Cortex of kidney (tissue), 1 donor: ENCODE measurements at places on chromosomes 16 and 17.

DNA sequence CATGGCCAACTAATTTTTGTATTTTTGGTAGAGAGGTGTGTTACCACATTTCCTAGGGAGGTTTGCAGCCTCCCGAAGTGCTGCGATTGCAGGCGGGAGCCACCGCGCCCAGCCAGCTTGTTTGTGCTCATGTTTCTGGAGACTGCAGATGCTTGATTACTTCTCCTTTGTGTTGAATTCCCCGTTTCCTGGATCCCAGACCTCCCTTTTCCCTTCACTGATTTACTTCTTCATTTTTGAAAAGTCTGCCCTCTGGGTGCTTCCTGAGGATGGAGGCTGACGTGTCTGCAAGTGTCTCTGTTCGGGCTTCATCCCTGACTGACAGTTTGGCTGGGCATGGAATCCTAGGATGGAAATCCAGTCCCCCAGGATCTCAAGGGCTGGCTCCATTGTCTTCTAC is 7.0 kb upstream of the TRIM47 start:
- no peak for DNase-seq

- DNase-seq = no peak
These were observed 237.2 kb downstream of the GSG1L start for GRCh38 chr16:27826081-27826892.

GRCh38 chr16:84918006-84918909 is 93.1 kb downstream of the ZDHHC7 start:
- no peak for DNase-seq

- no peak for DNase-seq
These were observed 145.7 kb downstream of the RBFOX3 start for GRCh38 chr17:79465011-79465680.
